ENCODE measurements at places on chromosomes 6 and 20. TPM values are rescaled to one million over a fixed set of nuclear protein-coding genes. Genes with fewer than 3 reads are reported as not detected.

The RIPOR2 gene
- polyA plus RNA-seq, result 2.1 TPM

The TCP11 gene
- 0.09 TPM for polyA plus RNA-seq

The OLIG3 gene
- not detected for polyA plus RNA-seq

The KCNQ5 gene
- polyA plus RNA-seq, result 3.4 TPM

GRCh38 chr6:31776989-31777666, at the start of gene VWA7:
TSS of gene VWA7 (minus strand) at chr6:31777328. CDS start at chr6:31776779, 549 bp downstream.
- peak; percentile 97 for DNase-seq
- H3K36me3 ChIP-seq, result peaks cover 36% of the 10 kb centered on the region
- H3K4me3 ChIP-seq, result peak within 1 kb of the TSS; percentile 49
- peak within 1 kb of the TSS; percentile 95 for H3K27ac ChIP-seq
- H3K4me1 ChIP-seq, result peaks cover 36% of the 10 kb centered on the region
- H3K27me3 ChIP-seq, result no peaks in the 10 kb centered on the region

- DNase-seq, result no peak
- no peaks in the 10 kb centered on the region for H3K36me3 ChIP-seq
- peaks cover 7% of the 10 kb centered on the region for H3K4me1 ChIP-seq
- no peaks in the 10 kb centered on the region for H3K27me3 ChIP-seq
Observed at GRCh38 chr6:11585426-11586016, 48.0 kb downstream of the TMEM170B start.

GRCh38 chr6:154933181-154933827, 61.8 kb upstream of the TIAM2 start:
- H3K4me3 ChIP-seq, result no peak overlapping the region
- H3K4me1 ChIP-seq, result no peaks in the 10 kb centered on the region
- H3K36me3 ChIP-seq, result no peaks in the 10 kb centered on the region
- no peak for DNase-seq
- no peaks in the 10 kb centered on the region for H3K27me3 ChIP-seq

DNA sequence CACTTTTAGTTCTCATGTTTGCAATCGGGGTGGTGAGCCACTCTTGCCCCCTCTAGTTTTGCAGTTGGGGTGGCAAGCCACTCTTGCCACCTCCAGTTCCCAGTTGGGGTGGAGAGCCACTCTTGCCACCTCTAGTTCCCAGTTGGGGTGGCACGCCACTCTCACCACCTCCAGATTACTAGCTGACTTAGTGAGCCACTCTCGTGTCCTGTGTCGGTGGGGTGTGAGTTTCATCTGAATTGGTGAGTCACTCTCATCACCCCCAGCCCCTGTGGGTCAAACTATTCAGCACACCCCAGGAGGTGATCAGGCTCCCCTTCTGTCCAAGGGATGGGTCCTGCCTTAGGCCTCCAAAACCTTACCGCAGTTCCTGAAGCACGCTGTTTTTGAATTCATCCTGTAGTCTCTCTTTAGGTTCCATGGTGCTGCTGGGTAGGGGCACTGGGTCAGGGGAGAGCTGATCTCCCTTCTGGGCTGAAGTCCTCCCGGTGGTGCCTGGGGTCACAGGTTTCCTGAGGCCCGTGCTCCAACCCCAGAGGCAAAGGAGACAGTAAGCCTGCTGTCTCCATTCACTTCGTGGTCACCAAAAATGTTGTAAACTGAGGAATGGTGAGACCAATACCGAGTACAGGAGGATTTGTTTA, 224.2 kb upstream of the SYNCRIP start:
- DNase-seq, result no peak
- H3K27ac ChIP-seq, result no peak overlapping the region
- H3K36me3 ChIP-seq, result no peaks in the 10 kb centered on the region
- H3K27me3 ChIP-seq, result no peaks in the 10 kb centered on the region
- H3K4me3 ChIP-seq, result no peak overlapping the region
- peaks cover 5% of the 10 kb centered on the region for H3K4me1 ChIP-seq

- no peaks in the 10 kb centered on the region for H3K36me3 ChIP-seq
- no peak for DNase-seq
- H3K27me3 ChIP-seq, result no peaks in the 10 kb centered on the region
Observed at GRCh38 chr6:26351544-26351953, 13.4 kb upstream of the BTN3A2 start.

- no peak for DNase-seq
- no peak overlapping the region for H3K27ac ChIP-seq
- H3K4me3 ChIP-seq, result no peak overlapping the region
- H3K36me3 ChIP-seq, result peaks cover 14% of the 10 kb centered on the region
- no peaks in the 10 kb centered on the region for H3K27me3 ChIP-seq
Observed at GRCh38 chr6:12111363-12111670, 99.2 kb downstream of the HIVEP1 start.

DNA sequence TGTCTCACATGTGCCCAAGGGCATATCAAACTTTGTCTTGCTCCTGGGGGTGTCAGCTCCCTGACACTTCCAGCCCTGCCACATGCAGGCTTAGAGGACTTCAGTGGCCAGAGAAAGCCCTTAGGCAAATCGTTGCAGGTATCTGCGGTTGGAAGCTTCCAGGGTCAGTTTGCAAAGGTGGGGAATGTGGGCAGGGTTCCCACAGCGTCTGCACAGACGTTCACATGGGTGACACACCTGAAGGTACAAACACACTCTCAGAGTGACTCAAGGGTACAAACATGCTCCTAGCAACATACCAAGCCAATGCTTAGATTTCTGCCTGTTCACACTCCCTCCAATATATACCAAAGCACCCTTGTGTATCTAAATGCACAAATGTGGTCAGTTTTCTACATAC, 30.0 kb downstream of the VSTM2L start:
- H3K27ac ChIP-seq, result no peak overlapping the region
- H3K4me1 ChIP-seq, result no peaks in the 10 kb centered on the region
- H3K27me3 ChIP-seq, result peaks cover 3% of the 10 kb centered on the region
- DNase-seq, result no peak
- no peak overlapping the region for H3K4me3 ChIP-seq

The DACT2 gene
- polyA plus RNA-seq, result 6.4 TPM

- H3K4me1 ChIP-seq, result peaks cover 3% of the 10 kb centered on the region
- DNase-seq, result no peak
- peaks cover 59% of the 10 kb centered on the region for H3K36me3 ChIP-seq
Observed at GRCh38 chr6:36326356-36326995, 10.2 kb downstream of the BNIP5 start.

DNA sequence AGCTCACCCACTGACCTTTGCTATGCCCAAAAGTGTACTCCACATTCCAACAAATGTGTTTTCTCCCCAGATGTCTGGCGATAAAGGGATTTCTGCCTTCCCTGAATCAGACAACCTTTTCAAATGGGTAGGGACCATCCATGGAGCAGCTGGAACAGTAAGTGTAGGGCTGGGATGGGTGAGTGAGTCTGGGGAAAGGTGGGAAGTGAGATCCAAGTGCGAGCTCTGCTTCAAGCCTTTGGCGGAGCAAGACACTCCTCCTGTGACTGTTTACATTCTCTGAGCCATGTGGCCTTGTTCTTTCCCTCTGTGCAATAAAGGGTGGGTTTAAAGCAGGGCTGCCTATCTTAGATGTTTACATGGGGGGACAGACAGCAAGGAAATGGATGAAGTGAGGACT, 1.9 kb downstream of the UBE2C start:
- H3K27ac ChIP-seq, result no peak overlapping the region
- peak; percentile 43 for DNase-seq
- no peaks in the 10 kb centered on the region for H3K27me3 ChIP-seq

GRCh38 chr6:72702421-72702820, 80.6 kb downstream of the KCNQ5 start:
- no peaks in the 10 kb centered on the region for H3K36me3 ChIP-seq
- no peak for DNase-seq
- no peaks in the 10 kb centered on the region for H3K27me3 ChIP-seq
- no peak overlapping the region for H3K4me3 ChIP-seq

The SPDEF gene
- 11.6 TPM for polyA plus RNA-seq

DNA sequence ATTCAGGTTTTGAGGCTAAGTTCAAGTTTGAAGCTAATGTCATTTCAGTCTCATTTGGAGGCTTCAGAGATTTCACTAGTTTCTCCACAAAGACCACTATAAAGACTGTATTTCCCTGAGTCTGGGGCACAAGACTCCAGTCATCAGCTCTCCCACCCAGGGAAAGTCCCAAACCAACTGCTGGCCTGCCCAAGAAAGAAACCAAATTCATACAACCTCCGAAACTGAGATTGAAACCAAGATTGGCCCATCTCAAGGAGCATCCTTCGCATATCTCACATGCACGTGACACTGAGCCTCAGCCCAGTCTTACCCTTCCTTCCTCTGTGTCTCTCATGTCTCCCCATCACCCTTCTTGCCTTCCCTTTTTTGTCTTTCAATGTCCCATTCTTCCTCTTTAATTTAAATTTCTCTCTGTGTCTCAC, 3.5 kb upstream of the LTA start:
- H3K27me3 ChIP-seq, result peaks cover 13% of the 10 kb centered on the region
- no peak for DNase-seq
- no peaks in the 10 kb centered on the region for H3K36me3 ChIP-seq
- H3K4me3 ChIP-seq, result no peak overlapping the region
- no peak overlapping the region for H3K27ac ChIP-seq

The AFG1L gene
- 9.5 TPM for polyA plus RNA-seq

DNA sequence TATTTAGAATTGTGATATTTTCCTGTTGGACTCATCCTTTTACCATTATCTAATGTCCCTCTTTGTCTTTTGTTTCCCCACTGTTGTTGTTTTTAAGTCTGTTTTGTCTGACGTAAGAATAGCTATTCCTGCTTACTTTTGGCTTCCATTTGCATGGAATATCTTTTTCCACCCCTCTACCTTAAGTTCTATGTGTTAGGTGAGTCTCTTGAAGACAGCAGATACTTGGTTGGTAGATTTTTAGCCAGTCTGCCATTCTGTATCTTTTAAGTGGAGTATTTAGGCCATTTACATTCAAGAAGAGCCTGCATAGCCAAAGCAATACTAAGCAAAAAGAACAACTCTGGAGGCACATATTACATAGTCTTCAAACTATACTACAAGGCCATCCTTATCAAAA, 39.2 kb downstream of the CTCFL start:
- no peaks in the 10 kb centered on the region for H3K27me3 ChIP-seq
- no peak for DNase-seq
- no peak overlapping the region for H3K27ac ChIP-seq
- H3K36me3 ChIP-seq, result no peaks in the 10 kb centered on the region
- H3K4me3 ChIP-seq, result no peak overlapping the region
- no peaks in the 10 kb centered on the region for H3K4me1 ChIP-seq

GRCh38 chr20:48374991-48375595, 452.7 kb downstream of the PREX1 start:
- no peak overlapping the region for H3K4me3 ChIP-seq
- no peak for DNase-seq
- H3K36me3 ChIP-seq, result no peaks in the 10 kb centered on the region
- H3K4me1 ChIP-seq, result no peaks in the 10 kb centered on the region

The ADAM33 gene
- polyA plus RNA-seq, result 15.5 TPM
